Fibroblast of skin of abdomen (primary cell): ENCODE measurements at places on chromosomes 12 and 14.

DNA sequence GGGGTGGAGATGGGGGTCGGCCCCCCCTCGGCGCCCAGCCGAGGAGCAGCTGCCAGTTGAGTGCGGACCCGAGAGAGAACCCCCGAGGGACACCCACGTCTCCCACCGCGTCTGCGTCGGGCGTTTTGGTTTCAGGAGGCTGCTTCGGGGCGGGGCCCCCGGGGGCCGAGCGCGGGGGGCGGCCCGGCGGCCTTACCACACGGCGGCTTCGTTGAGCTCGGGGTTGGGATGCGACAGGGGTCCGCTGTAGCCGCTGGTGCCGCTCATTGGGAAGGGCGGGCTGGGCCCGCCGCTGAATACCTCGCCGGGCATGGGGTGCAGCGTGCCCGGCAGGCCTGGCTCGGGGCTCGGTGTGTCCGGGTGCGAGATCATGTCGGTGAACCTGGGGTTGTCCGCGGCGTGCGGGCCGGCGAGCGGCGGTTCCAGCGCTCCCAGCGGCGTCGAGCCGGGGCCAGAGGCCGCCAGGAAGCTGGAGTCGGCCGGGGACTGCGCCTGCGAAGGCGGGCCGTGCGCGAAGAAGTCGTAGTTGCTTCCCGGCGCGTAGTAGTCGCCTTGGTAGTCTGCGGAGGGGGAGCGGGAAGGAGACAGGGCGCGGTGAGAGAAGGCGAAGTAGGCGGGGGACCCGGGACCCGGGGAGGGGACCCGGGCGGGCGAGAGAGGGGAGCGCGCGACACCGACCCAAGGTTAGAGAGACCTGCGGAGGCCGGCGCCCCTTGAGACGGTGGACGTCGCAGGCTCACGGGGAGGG is 8.5 kb downstream of the LHX5 start:
- DNase-seq = no peak

DNA sequence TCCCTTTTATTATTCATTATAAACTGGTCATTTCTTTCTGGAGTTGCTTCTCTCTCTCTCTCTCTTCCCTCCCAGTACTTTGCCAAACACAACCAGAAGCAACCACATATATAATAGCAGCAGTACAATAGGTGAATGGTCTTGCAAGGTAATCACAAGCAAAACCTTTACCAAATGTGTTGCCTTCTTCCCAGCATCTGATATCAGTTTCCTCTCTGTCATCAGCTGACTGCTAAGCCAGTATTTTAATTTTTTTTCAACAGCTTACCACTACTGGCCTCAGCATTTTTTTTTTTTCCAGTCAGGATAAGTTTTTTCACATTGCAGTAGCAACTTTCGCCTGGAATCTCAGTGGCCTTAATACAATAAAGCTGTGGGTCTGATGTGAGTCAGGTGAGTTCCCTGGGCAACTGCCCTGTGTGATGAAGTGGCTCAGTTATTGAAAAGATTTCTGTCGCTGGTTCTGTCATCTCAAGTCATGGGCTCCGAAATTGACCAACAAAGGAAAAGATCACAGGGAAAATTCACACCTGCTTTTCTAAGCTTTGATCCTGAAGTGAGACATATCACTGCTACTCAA is 282.5 kb upstream of the AMIGO2 start:
- no peak for DNase-seq

DNA sequence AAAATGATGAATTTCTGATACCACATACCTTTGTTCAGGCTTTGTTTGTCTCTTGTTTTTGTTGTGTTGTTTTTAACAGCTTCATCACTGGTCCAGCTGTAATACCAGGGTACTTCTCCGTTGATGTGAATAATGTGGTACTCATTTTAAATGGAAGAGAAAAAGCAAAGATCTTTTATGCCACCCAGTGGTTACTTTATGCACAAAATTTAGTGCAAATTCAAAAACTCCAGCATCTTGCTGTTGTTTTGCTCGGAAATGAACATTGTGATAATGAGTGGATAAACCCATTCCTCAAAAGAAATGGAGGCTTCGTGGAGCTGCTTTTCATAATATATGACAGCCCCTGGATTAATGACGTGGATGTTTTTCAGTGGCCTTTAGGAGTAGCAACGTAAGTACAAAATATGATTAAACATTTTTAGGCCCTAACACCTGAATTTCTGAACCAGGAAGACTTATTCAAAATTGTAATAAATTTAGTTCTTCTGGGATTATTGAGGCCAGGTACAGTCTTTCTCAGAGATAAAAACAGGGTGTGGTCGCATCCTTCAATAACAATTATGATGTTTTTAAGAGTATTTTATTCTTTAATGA is 22.4 kb downstream of the RXYLT1 start:
- peak; percentile 10 for DNase-seq

DNA sequence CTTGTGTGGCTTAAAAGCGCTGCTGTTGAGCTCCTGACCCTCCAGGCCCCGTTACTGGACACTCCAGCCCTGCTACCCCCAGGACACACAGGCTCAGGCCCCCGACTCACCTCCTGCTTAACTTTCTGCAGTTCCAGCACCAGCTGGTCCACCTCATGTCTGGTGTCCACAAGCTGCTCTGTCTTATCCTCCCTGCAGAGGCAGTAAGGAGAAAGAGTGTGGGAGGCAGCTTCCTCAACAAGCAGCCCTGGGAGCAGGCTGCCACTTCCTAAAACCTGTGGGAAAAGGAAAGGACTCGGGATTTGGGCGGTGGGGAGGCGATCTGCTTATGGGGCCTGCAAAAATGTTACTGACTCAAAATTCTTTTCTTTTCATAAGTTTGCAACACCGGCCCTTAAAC is 79.2 kb downstream of the CCDC88C start:
- DNase-seq = no peak

GRCh38 chr12:25017336-25017735 is 68.4 kb upstream of the BCAT1 start:
- DNase-seq = no peak

DNA sequence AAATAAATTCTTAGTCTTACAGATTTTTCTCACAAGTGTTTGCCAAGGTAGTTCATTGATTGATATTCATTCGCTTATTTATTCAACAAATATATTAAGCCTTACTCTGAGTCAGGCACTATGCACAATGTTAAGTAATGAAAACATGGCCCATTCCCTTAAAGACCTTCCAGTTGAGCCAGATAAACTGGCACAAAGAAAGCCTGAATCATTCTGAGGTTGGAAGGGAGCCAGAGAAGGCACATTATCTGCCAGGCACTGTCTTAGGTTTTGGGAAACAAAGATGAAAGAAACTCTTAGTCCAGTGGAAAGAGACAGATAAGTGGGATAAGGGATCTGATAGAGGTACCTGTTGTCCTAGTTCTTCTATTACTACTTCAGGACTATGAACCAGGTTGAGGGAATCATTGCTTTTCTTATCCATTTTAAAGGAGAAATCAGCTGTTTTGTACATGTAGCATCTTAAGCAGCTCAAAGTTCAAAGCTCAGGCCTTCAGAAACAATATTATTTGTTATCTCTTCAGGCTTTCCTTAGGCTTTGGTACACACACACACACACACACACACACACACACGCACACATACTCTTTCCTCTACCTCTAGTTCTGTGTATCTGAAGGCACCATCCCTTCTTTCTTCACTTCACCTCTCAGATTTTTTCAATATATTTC is 27.0 kb downstream of the PDE6H start:
- DNase-seq = no peak

DNA sequence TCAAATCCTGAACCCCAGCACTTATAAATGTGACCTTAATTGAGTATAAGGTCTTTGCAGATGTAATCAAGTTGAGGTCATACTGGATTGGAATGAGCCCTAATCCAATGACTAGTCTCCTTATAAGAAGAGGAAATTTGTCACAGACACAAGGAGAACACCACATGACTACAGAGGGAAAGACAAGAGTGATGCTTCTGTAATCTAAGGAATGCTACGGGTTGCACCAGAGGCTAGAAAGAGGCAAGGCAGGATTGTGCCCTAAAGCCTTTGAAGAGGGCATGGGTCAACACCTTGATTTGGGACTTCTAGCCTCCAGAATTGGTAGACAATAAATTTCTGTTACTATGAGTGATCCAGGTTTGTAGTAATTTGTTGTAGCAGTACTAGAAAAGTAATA is 135.0 kb downstream of the FOXG1 start:
- no peak for DNase-seq

GRCh38 chr12:23891115-23891514 is 58.4 kb downstream of the SOX5 start:
- DNase-seq = no peak

GRCh38 chr12:126780343-126780742 is 1486.6 kb upstream of the TMEM132C start:
- DNase-seq = no peak

GRCh38 chr12:94614288-94614721 is 36.1 kb downstream of the TMCC3 start:
- DNase-seq = no peak

DNA sequence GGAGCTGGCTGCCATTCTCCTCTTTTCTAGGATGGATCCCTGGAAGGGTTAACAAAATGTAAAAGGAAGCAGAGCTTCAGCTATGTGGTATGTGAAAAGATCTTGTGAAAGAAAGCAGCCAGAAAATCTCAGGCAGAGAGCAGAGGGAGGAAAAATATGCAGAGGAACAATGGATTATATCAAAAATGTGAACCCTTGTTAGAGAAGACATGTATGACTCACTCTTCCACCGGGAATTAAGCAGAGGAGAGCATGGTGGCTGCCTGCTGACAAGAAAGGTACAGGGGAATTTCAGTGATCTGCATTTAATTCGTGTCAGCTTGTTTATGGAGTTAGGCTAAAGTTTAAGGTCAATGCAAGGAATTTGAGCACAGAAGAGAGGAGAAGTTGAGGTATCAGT is 46.3 kb downstream of the KCNA1 start:
- peak; percentile 80 for DNase-seq

DNA sequence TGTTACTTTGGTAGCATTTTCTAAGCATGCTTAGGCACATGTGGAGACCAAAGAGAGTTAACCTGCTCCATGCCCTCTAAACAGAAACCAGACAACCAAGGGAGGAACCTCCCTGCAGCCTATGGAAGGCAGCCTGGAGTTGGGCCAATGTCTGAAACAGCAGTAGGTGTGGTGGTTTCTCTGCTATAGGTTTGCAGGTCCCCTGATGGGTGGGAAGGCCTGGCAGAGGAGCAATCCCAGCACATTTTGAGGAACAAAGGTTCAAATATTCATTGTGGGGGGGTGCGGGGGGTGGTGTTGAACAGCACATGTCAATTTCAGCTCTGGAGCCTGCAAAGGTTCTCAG is 65.4 kb downstream of the DACT1 start:
- no peak for DNase-seq

DNA sequence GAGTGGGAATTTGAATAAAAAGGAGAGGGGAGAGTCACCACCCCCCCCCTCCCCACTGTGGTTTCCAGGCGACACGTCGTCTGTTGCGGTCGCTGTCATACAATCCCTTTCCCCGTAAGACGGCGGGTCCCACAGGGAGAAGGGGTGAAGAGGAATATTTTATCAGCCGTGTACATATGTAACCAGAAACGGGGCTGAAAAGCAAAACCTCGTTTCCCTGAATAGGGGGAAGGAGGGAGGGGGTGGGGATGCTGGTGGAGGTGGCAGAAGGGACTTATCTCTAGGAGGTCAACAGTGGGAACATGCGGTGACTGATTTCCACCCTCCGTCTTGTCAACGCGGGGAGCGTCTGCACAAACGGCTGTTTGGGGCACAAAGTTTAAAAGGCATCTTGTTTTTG is 171.4 kb downstream of the RBM19 start:
- no peak for DNase-seq

DNA sequence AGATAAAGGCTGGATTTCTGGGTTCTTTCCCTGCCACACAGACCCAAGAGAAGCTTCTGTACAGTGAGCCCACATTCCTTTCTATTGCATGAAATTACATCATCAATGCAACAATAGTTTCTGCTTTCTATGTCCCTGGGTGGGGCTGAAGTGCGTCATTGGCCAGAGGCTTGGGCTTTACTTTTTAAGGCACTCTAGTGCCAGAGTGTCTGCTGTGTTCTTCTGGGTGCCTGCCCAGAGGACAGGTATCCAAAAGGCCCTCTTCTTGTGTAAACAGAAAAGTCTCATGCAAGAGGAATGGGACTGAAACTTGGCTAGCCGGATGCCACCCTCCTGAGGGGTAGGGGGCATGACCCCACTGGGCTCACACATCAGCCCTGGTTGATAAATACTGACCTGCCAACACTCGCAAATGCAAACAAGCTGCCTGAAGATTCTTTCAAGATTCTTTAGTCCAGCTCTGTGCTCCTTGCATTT is 5.9 kb downstream of the KRT86 start:
- DNase-seq = peak; percentile 95

GRCh38 chr12:127063339-127064072 is 1203.5 kb upstream of the TMEM132C start:
- no peak for DNase-seq

DNA sequence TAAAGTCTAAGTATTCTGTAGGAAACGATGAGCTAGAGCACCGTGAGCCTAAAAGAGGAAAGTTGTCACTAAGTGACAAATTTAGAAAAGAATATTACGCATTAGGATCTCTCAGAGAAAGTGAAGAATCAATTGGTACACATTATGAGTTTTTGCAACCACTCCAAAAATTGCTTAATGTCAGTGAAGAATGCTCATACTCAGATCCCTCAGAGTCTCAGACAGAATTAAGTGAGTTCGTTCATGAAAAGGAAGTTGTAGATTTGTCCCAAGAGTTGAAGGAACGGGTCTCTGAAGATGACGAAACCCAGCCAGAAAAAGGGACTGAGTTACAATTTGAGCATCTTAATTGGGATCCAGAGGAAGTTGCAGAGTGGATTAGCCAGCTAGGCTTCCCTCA is 1.5 kb downstream of the SAMD15 start:
- DNase-seq = no peak

DNA sequence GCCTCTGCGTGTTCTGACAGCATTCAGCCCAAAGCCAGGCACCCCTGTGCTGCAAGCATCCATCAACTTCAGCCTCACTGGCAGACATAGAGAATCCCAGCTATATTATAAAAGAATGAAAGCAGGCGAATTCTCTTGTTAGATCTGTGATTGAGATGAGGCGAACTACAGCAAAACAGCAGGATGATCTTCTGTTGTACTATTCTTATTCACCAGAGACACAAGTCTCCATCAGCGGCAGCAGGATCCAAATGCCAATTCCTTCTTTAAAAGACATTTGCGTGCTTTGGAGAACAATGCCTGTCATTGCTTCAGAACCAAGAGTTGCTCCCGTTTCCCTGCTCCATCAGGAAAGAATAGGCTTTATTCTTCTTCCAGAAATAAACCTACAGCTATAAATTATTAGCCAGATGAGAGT is 188.9 kb downstream of the SLC41A2 start:
- no peak for DNase-seq

- no peak for DNase-seq
Measured at GRCh38 chr12:2300886-2301285, 248.1 kb downstream of the CACNA1C start.
